GOT3 (cell line): ENCODE measurements at places on chromosomes 11 and 22.

GRCh38 chr11:66337103-66337899 is 1.1 kb upstream of the RIN1 start:
- DNase-seq = no peak

DNA sequence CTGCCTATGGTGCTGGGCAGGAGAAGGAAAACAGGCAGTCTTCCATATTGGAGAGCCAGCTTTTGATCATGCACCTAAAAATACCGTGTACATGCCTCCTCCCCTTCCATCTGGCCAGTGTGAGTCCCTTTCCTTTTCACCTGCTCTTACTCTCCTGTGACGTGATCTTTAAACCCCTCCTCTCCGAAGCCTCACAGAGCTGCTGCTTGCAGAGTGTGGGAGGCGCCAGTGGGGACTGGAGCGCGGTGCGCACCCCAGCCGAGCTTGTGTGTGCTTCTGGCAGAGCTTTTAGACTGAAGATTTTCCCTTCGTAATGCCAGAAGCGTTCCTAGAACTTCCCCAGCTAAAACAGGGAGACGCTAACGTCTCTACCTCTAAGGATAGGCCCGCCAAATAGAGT is 29.8 kb downstream of the MUC6 start:
- no peak for DNase-seq

DNA sequence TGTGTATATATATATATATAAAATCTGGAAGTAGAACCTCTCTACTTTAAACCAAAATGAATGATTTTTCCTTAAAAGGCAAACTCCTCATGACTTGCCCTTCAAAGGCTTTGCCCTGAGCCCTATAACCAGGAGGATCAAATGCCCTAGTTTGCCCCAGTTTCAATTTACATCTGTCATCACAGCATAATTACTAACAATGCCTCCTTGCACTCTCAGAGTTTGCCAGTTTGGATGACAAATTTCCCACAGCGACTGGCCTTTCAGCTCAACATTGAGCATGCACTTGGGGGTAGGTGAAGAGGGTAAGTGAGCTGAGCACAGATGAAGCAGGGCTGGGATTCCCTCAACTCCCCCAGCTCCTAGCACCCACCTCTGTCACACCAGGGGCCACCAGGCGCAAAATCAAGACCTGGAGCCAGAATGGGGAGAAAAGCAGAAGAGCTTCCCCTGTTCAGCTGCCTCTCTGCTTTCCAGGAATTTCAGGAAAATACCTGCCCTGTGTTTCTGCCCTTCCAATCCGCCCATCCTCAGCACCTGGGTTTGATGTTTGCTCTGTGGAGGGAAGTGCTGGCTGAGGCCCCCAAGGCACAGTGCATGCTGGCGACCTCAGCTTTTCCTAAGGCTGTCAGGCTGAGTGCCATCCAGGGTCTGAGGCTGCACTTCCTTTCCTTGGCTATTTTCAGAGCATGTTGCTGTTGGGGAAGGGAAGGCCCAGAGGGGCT is 67.5 kb downstream of the ADAMTS15 start:
- DNase-seq = no peak

GRCh38 chr11:72712168-72712751 is 38.0 kb upstream of the PDE2A start:
- DNase-seq = no peak

GRCh38 chr11:2827256-2827655 is 58.3 kb downstream of the CDKN1C start:
- DNase-seq = no peak
